ENCODE measurements at places on chromosomes 2 and 18.
A peak's percentile ranks its signal among the peaks of the same experiment; 100 is the strongest.

DNA sequence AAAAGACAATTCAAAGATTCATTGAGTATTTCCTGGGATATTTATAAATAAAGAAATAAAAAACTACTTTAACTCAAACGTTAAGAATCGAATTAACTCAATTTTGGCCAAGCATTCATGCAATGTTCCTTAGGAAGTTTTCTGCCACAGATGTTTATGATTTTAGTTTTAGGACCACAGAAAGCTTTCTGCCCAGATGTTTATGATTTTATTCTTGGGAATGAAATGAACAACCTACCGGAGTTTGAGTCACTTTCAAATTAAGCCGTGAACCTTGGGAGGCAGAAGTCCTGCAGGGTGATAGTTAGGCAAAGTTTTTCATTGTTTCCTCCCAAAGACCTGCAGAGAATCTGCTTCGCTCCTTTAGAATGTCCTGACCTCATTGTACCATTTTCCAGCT lies 34.7 kb upstream of the MBP start:
- DNase-seq: no peak

DNA sequence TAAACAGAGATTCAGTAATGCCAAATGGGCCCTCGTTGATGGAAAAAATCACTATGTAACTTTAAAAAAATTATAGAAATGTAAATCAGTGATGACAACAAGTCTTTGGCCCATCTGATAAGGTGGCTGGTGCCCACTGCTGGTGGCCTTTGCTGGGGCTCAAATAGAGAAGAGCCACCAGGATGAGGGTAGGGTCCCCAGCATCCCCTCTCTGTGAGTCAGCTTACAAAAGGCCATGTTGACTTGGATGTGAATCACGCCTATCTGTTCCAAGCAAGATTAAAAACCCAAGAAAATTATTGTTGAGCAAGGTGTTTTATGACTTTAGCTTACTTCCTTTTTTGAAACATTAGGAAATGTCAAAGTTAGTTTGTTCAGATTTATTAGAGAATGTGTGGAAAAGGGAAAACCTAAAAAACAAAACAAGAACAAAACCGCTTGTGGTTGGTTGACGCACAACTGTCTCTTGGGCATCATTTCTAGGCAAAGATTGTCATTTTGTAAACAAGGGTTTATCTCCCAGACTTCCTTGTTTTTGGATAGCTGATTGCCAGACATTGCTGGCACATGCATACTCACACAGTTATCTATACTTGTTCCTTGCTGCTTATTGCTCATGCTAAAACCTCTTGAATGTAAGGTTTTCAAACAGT lies 53.7 kb upstream of the ZNF396 start:
- DNase-seq: no peak

DNA sequence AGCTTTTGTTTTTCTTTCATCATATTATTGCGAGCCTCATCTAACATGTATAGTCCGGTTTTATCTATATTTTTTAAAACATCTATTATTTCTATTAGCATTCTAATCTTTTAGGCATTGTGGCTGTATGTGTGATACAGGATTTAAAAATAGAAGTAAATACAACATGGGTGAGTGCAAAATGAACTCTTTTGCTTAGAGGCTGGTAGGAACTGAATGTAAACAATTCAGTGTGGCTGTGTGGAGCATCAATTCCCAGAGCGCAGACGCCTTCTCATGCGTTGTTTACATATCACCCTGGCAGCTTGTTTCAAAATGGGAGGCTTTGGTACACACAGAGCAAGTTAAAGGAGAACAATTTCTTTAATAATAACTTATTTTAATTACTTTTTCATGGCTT lies 836 bp downstream of the DTNA start:
- no peak for DNase-seq

DNA sequence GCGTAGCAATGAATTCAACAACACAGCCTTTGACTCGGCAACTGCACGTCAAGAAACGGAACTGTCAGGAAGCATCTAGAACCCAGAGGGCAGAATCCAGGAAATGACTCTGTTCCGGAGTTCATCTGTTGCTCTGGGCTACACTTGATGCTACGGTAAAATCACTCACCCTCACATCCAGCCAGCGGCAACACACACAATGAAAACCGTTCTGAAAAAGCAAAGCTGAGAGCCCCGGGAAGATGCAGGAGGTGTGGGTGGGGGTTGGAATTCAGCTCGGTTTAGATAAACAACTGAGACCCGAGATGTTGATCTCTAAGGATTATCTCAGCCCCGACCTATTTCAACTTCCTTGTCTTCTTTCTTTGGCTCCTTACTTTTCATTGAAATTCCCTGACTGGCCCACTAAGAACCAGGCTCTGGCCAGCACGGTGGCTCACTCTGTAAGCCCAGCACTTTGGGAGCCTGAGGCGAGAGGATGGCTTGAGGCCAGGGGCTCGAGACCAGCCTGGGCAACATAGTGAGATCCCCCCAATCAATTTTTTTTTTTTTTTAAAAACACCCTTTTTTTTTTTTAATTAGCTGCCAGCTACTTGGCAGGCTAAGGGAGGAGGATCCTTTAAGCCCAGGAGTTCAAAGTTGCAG lies 13.3 kb upstream of the RAB17 start:
- peak; percentile 9 for DNase-seq

DNA sequence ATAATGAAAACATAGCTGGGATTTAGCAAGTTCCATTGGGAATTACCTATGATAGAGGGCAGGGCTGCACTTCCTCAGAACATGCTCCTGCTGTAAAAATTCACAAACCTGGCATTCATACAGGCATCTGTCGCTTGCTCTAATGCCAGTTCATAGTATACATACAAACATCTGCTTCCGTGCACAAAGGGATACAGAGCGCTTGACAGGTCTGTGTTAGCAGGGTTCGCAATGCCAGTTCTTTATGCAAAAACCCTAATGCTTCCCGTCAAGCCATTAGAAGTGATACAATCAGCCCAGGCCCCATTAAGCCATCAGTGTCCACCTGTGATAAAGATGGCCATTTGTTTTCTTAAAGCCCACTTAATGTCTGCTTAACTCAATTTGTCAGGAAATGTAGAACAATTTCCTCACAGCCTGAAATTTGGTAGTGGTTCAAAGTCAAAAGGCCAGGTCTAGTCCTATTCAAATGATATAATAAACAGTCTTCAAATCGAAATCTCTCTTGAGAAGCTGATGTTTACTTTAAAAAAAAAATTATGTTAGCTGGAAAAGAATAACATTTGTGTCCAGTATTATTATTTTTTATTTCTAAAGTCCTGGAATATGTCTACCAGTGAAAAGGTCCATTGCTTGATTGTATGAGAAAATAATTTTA lies 556.3 kb downstream of the ARHGAP15 start:
- DNase-seq: no peak

DNA sequence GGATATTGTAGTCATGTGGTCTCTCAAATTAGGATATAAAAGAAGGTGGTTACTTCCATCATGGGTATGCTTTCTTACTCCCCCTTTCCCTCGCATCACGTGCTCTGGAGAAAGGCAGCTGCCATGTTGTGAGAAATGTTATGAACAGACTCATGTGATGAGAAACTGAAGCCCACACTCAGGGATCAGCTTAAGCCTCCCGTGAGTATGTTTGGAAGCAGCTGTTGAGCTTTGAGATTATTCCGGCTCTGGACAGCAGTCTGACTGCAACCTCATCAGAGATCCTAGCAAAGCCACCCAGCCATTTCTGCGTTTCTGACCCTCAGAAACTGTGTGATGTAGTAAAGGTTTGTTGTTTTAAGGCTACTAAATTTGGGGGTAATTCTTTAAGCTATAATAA lies 700.1 kb downstream of the ADCYAP1 start:
- no peak for DNase-seq

All from stimulated activated CD8-positive, alpha-beta memory T cell treated with anti-CD3 and anti-CD28 coated beads, Interleukin-2, amount 100 ng/mL, for 1 hour (primary cell).